ENCODE measurements at places on chromosomes 4 and X.

GRCh38 chr4:153790962-153791551 lies 2.2 kb upstream of the SFRP2 start:
- no peak for DNase-seq

DNA sequence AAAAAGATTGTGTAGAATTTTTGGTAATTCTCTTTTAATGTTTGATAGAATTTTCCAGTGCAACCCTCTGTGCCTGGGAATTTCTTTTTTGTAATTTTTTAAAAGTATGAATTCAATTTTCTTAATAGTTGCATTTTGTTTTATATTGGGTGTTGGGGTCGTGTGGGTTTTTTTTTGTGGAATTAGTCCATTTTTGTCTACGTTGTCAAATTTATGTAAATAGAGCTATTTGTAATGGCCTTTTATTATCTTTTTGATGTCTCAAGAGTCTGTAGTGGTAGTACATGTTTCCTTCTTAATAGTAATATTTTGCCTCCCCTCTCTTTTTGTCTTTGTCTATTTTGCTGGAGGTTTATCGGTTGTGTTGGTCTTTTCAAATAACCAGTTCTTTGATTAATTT lies 64.4 kb downstream of the F11 start:
- no peak for DNase-seq

DNA sequence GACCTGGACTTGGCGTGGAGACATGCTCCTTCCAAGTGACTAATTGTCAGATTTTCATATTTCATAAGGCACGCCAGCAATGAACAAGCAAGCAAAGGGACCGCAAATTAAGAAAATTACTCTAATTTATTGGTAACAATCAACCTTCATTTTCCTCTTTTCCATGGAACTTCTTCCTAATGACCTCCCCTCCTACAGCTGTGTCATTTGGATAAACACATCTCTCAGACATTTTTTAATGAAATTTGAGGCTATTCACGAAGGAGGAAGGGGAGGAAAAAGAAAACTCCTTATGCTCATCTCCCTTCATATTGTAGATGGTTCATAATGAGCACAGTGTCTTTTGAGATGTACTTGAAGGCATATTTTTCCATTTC lies 38.6 kb upstream of the TLR3 start:
- DNase-seq = no peak

DNA sequence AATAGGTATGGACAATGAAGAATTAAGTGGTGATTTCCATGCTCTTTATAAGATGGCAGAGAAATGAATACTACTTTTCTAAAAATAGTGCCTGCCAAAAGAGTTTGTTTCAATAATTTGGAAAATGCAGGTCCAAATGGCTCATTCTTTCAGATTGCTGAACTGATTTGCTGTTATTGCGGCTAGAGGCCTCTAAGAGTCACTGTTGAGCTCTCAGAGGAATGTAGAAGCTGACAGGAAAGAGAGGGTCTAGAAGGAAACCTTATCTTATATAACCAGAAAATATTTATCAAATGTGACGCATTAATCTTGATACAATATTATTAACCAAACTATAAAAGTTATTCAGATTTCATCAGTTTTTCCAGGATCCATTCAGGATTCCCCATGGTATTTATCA lies 65.7 kb upstream of the PAGE1 start:
- DNase-seq = no peak

GRCh38 chr4:182699201-182699600 lies 218.0 kb downstream of the DCTD start:
- DNase-seq = no peak

- no peak for DNase-seq
Measured at GRCh38 chr4:168815379-168816345, 194.4 kb downstream of the CBR4 start.

- no peak for DNase-seq
Measured at GRCh38 chr4:137226900-137227299, 305.4 kb downstream of the PCDH18 start.

DNA sequence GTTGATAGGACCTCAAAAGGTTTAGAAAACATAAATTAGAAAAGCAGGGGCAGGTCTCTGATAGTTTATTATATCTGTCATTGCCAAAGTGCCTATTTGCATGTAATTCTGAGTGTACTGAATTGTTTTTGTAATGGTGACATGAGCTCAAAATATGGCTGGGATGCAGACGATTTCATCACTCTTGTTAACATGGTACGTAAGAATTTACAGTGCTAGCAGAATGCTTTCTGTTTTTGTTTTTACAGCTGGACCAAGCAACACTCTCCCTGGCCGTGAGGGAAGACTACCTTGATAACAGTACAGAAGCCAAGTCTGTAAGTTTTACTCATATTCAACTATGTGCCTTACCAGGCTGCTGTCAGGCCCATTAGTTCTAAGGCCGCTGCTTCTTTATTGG lies 58.1 kb downstream of the PHEX start:
- no peak for DNase-seq

DNA sequence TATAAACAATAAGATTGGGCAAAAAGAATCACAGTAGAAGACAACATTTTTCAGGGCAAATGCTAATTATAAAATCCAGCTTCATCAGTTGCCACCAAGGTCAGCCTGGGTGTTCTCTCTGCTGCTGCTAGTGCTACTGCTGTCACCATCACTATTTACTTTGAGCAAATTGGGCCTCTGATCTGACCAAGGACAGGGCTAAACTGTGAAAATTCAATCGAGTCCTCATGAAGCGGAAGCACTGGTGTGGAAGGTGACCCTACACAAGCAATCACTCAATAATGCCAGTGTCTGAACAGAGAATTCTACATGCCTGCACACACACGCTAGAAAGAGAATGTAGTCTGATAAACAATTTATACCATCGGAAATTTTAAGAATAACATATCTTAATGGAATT lies 122.9 kb upstream of the TTC29 start:
- DNase-seq = no peak

DNA sequence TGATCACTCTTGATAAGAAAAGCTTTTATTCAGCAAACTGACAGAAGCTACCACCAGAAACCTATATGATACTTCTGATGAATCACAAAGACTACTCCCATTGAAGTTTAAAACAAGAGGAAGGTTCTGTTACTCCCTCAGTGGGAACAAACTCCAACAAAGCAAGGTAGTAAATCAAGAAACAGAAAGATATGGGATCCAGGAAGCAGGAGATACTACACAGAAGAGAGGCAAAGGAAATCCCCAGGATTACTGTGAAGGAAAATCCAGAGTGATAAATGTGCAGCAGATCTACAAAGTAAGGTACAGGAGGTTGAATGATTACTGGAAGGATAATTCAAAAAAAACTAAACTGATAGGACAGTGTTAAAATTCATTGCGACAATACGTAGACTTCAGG lies 222.4 kb downstream of the HHIP start:
- no peak for DNase-seq

DNA sequence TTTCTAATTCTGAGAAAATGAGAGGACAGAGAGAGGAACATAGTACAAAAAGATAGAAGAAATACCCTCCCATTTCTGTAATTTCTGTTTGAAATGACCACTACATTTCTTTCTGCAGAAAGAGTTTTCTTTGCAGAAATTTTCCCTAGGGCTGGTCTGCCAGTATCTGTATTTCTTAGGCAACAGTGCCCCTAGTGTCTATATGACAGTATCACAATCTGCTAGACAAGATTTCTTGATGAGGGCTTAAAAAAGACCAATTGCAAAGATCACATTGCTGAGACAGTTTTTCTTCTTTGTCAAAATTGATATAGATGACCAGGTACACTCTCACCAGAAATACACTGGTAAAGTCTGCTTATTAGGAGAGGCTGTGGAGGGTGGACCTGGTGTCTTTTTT lies 81.0 kb upstream of the ZDHHC15 start:
- DNase-seq = peak; percentile 8

DNA sequence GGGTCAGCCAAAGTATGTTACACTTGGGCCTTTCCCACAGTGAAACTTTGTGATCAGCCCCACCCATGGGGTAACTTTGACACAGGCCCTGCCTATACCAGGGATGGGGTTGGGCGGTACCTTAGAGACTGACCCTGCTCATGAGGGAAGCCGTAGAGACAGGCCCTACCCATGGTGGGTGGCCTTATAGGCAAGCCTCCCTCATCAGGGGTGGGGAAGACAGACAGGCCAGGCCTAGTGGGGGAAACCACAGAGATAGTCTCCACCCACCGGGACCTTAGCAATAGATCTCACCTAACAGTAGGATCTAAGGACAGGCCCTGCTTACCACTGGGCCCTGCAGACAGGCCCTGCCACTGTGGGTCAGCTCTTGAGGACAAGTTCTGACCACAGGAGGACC lies 6.8 kb downstream of the PLP2 start:
- DNase-seq = no peak

- DNase-seq = no peak
Measured at GRCh38 chr4:145531859-145532258, 50.2 kb downstream of the SMAD1 start.

- DNase-seq = no peak
Measured at GRCh38 chr4:110624904-110625494, 2.1 kb upstream of the PITX2 start.

- DNase-seq = no peak
Measured at GRCh38 chrX:136199365-136199764, 51.8 kb downstream of the MAP7D3 start.

- DNase-seq = no peak
Measured at GRCh38 chr4:61425315-61425714, 225.2 kb downstream of the ADGRL3 start.

- no peak for DNase-seq
Measured at GRCh38 chr4:184795214-184795844, 30.4 kb downstream of the ACSL1 start.

DNA sequence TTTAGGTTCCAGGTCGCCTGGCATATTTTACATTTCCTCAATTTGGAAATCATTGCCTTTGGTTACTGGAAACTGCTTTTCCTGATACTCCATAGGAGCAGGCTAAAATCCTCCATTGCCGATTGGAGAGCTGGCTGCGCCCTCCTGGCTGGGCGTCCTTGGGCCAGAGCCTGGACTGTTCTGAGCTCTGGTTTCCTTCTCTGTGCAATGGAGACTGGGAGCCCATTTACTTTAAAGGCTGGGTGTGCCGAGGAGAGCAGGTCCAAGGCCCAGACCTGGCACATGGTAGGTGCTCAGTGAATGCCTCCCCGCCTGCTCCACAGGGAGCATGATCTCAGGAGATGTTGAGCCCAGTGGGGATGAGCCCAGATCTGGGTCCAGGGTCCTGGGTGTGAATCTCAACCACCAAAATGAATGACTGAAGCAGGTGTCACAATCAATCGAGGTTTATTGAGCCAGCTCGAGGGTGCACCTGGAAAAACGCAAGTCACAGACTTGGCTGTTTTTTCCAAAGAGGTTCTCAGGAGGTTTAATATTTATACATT lies 50.0 kb downstream of the EVC start:
- no peak for DNase-seq

GRCh38 chr4:10643600-10644425 lies 40.8 kb downstream of the CLNK start:
- no peak for DNase-seq

- DNase-seq = no peak
Measured at GRCh38 chr4:40782876-40783275, 33.1 kb downstream of the NSUN7 start.

- DNase-seq = no peak
Measured at GRCh38 chrX:103847174-103847870, 15.3 kb upstream of the RAB9B start.

GRCh38 chr4:154877110-154877760 lies 96.2 kb downstream of the RBM46 start:
- no peak for DNase-seq
